ENCODE measurements at places on chromosomes 12 and 14. TPM values are rescaled to one million over a fixed set of nuclear protein-coding genes. Genes with fewer than 3 reads are reported as not detected.

GRCh38 chr14:65103150-65103760 is 938 bp upstream of the MAX start:
- peak overlapping the region; percentile 98 for H3K4me3 ChIP-seq
- peaks cover 33% of the 10 kb centered on the region for H3K4me1 ChIP-seq
- no peaks in the 10 kb centered on the region for H3K27me3 ChIP-seq
- H3K27ac ChIP-seq = no peak overlapping the region
- DNase-seq = no peak

The TAS2R20 gene
- 5.8 TPM for total RNA-seq

The SYCP3 gene
- not detected for total RNA-seq

The PPP2R5E gene
- 25.5 TPM for total RNA-seq

DNA sequence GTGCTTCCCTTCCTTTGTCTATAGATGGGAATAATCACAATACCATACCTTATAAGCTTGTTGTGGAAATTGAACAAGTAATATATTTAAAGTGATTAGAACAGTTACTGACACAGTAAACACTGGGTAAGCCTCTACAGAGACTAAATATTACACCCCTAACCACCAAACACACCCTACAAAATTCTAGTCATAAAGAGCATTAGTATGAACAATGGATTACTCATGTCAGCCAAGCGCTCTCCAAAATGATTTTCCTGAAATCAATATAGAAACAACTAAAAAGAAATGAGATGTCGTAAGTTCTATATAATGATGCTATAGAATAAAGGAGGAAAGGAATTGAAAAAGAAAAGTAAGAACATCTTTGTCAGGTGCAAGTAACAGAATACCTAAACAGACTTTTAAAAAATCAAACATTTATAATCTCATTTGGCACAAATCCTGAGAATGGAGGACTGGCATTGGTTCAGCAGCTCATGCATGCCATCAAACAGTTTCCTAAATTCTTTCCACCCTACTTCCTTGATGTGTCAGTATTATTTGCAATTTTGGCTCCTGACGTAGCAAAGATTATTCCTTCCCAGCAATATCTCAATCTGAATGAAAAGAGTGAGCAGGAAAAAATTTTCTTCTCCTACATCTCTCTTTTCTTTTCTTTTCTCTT is 118.0 kb downstream of the SINHCAF start:
- H3K27ac ChIP-seq = no peak overlapping the region
- no peaks in the 10 kb centered on the region for H3K36me3 ChIP-seq
- no peaks in the 10 kb centered on the region for H3K27me3 ChIP-seq
- H3K4me3 ChIP-seq = no peak overlapping the region
- no peak for DNase-seq

DNA sequence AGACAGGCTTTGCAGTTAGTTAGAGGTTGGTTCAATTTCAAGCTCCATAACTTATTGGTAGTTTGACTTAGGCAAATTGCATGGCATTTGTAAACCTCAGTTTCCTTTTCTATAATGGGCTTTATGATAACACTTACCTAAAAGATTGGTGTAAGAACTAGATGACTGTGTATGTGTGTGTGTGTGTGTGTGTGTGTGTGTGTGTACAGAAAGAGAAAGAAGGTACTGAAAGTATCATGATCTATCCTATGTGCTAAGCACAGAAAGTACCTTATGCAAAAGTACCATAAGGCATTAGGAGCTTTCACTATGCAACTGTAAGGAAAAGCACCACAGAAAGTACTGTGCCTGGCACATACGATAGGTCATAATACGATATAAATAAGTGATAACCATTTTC is 304.3 kb upstream of the KITLG start:
- no peak overlapping the region for H3K4me3 ChIP-seq
- H3K27ac ChIP-seq = no peak overlapping the region
- DNase-seq = no peak
- H3K27me3 ChIP-seq = no peaks in the 10 kb centered on the region
- no peaks in the 10 kb centered on the region for H3K36me3 ChIP-seq
- no peaks in the 10 kb centered on the region for H3K4me1 ChIP-seq

The CDCA4 gene
- total RNA-seq = 6.5 TPM

The OASL gene
- total RNA-seq = 3.1 TPM

DNA sequence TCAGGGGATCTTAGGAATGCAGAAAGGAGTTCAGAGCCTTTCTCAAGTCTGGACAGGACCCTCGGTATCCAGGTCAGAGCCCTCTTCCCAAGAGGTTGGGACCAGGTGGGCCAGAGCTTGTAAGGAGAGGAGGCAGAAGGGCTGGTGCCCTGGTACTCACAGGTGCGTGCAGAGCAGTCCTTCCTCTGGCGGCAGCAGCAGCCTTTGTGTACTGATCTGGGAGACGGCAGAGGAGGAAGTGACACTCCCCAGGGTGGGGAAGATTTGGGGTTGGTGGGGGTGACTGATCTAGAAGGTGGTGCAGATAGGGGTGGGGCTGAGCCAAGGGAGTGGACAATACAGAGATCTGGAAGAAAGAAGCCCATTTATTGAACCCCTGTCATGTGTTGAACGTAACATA is at the start of gene ITGB7:
TSS of gene ITGB7 (minus strand) at position 210 of the 400 bp plus-strand sequence. CDS start 6,808 bp downstream, outside the sequence.
- no peaks in the 10 kb centered on the region for H3K27me3 ChIP-seq
- H3K27ac ChIP-seq = no peak within 1 kb of the TSS
- H3K4me3 ChIP-seq = no peak within 1 kb of the TSS
- H3K36me3 ChIP-seq = peaks cover 19% of the 10 kb centered on the region
- no peak for DNase-seq

DNA sequence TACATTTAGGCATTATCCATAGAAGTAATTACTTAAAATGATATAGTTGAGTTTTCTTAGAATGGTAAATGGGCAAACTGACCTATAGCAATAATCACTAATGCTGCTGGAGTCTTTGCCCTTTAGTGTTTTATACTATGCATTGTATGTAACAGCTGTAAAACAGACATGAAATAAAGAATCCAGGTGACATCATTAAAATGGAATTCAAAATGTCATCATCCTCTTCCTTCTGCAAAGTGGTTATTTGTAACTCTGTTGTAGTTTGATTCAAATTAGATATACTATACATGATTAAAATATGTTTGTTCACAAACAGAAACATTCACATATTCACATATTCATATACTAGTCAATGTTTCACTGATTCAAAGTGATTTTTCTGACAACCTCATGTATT is 598.8 kb downstream of the SLC16A7 start:
- no peaks in the 10 kb centered on the region for H3K36me3 ChIP-seq
- H3K4me1 ChIP-seq = no peaks in the 10 kb centered on the region
- H3K27ac ChIP-seq = no peak overlapping the region
- no peaks in the 10 kb centered on the region for H3K27me3 ChIP-seq

The RASSF3 gene
- total RNA-seq = 126 TPM

The SLC5A8 gene
- total RNA-seq = not detected

The CCDC177 gene
- not detected for total RNA-seq

GRCh38 chr14:57974896-57975295 is 109.0 kb upstream of the SLC35F4 start:
- no peak overlapping the region for H3K27ac ChIP-seq
- DNase-seq = no peak
- H3K27me3 ChIP-seq = no peaks in the 10 kb centered on the region
- no peaks in the 10 kb centered on the region for H3K36me3 ChIP-seq
- H3K4me3 ChIP-seq = no peak overlapping the region

The SBNO1 gene
- total RNA-seq = 15.6 TPM

- H3K4me3 ChIP-seq = no peak overlapping the region
- DNase-seq = no peak
- no peak overlapping the region for H3K27ac ChIP-seq
- H3K4me1 ChIP-seq = no peaks in the 10 kb centered on the region
Observed at GRCh38 chr14:105376521-105377440, 21.6 kb upstream of the TEX22 start.

GRCh38 chr14:20486684-20487395 is 17.6 kb downstream of the PNP start:
- H3K4me1 ChIP-seq = no peaks in the 10 kb centered on the region
- no peaks in the 10 kb centered on the region for H3K36me3 ChIP-seq
- H3K4me3 ChIP-seq = no peak overlapping the region
- no peak overlapping the region for H3K27ac ChIP-seq
- no peak for DNase-seq
